ENCODE measurements at places on chromosomes 1 and 21.

GRCh38 chr1:151916726-151917370 lies 7.5 kb upstream of the THEM4 start:
- DNase-seq, result no peak

DNA sequence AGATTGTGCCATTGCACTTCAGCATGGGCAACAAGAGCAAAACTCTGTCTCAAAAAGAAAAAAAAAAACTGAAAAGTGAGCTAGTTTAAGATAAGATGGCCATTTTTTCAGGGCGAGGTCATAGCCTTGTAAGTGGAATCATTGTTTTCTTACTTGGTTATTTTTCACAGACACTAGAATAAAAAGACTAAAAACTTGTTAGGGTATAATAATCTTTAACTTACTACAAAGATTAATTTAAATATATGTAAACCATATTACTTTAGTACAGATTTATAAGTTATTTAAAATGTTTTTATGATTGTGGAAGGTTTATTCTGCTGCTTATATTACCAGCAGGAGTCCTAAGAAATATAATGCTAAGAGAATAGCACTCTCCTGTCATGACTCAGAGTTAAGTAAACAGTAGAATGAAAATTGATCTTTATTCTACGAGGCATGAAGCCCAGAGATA lies 23.5 kb downstream of the ANGPTL1 start:
- no peak for DNase-seq

GRCh38 chr1:204896787-204897469 lies 26.3 kb downstream of the NFASC start:
- DNase-seq, result no peak

GRCh38 chr1:53947172-53947907 lies 1.2 kb downstream of the LRRC42 start:
- no peak for DNase-seq

DNA sequence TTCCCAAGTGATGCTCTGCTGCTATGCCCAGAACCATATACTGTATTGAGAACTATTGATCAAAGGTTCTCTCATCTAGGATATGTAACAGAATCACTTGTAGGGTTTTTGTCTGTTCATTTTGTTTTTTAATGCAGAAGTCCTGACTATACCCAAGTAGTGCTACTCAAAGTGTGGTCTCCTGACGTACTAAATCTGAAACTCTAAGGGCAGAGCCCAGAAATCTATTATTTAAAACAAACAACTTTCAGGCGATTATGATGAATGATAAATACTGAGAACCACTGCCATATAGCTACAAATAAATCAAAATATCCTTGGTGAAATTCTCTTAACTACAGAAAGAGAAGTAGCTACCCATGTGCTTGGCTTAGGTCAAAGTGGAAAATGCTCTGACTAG lies 10.1 kb downstream of the ZZZ3 start:
- DNase-seq, result no peak

- peak; percentile 31 for DNase-seq
Measured at GRCh38 chr1:104706631-104707147, 957.0 kb downstream of the AMY1C start.

- no peak for DNase-seq
Measured at GRCh38 chr21:22192766-22193165, 1194.6 kb downstream of the NCAM2 start.

Data from Jurkat, Clone E6-1 (cell line).